ENCODE measurements at places on chromosomes 6 and 20. TPM values are rescaled to one million over a fixed set of nuclear protein-coding genes. Genes with fewer than 3 reads are reported as not detected.

- no peak for DNase-seq
Measured at GRCh38 chr6:127980996-127981395, 80.1 kb upstream of the THEMIS start.

DNA sequence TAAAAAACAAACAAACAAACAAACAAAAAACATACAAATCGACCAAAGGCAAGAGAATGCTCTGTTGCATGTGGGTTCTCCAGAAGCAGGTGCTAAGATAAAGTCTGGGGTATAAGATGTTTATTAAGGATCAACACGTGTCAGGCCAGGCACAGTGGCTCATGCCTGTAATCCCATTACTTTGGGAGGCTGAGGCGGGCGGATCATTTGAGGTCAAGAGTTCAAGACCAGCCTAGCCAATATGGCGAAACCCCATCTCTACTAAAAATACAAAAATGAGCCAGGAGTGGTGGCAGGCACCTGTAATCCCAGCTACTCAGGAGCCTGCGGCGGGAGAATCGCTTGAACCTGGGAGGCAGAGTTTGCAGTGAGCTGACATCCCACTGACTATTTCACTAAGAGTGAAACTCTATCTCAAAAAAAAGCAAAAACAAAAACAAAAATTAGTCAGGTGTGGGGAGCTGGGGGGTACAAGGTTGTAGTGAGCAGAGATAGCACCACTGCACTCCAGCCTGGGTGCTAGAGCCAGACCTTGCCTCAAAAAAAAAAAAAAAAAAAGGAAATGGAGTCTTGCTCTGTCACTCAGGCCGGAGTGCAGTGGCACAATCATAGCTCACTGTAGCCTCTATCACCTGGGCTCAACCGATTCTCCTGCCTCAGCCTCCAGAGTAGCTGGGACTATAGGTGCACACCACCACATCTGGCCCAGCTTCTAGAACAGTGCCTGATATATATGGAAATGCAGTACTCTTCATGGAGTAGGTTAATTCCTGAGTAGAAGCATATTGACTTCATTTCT, 86.8 kb upstream of the JARID2 start:
- DNase-seq: no peak

DNA sequence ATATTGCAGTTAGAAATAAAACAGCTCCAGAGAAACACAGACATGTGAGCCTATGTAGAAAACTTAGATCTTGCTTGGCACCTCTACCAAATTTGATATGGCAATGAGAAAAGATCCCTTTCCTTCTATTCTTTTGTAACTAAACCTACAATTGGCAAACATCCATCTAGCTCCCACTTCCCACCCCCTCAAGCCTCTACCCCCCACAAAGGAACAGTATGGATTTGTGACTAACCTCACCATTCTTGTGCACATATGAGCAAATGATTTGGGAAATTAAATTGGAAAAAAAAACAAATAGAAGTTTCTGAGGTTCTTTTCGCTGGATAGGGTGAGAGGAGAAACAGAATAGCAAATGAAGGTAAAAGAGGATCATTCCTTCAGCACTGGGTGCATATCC, 85.8 kb upstream of the TIAM2 start:
- DNase-seq: no peak

DNA sequence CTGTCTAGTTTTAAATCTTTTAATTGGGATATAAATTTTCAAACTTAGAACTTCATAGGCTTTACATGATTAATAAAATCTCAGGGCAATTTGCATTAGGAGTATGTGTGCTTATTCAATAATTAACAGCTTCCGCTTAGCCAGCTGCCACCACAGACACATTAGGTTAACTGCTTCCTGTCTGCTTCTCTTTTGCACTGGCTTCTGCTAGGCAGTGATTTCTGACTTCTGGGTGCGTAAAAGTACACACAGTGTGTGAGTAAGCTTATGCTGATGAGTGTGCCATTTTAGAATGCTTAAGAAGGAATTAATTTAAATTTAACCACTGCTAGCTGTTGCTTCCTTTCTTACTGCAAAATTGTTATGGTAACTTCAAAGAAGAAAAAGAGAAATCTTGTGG, 73.9 kb downstream of the F13A1 start:
- DNase-seq: no peak

DNA sequence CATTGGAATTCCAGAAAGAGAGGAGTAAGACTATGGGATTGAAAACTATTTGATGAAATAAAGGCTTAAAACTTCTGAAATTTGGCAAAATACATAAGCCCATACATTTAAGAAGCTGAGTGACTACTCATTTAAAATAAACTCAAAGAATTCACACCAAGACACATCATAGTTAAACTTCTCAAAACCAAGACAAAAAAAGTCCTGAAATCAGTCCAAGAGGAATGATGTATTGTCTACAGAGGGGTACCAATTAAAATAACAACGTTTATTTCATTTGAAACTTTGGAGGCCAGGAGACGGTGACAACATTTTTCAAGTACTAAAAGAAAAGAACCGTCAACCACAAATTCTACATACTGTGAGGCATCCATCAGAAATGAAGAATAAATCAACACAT, 841.4 kb upstream of the MAP3K7 start:
- DNase-seq: no peak

GRCh38 chr20:47784599-47785310, 526 bp downstream of the SULF2 start:
- no peak for DNase-seq

GRCh38 chr6:107823047-107823557, 1.0 kb downstream of the SCML4 start:
- no peak for DNase-seq

- DNase-seq: no peak
Measured at GRCh38 chr6:111382476-111383294, 100.3 kb downstream of the REV3L start.

The IL20RA gene
- not detected for total RNA-seq

The C6orf52 gene
- not detected for total RNA-seq

The HCRTR2 gene
- total RNA-seq: not detected

The DSP gene
- total RNA-seq: 61.9 TPM

Data from HFFc6 (cell line).